CD4-positive, alpha-beta T cell treated with Interleukin-21 for 1 hour (primary cell): ENCODE measurements at places on chromosomes 6 and 20.

DNA sequence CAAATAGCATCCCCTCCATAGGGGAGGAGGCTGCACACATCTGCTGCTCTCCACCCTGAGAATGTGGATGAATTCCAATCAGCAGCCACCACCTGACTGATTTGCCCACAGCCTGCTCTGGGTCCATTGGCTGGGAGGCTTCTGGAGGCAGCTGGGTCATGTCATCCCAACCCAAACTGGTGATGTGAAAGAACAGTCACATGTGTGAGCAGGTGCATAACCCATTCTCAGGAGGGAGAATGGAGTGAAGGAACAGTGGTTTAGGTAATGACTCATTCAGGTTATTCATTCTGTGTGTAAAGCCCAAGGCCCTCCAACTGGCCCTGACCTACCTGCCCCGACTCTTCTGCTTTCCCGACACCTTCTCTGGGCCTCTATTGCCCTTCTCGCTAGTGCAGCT lies 90.9 kb upstream of the GCM1 start:
- DNase-seq = no peak

DNA sequence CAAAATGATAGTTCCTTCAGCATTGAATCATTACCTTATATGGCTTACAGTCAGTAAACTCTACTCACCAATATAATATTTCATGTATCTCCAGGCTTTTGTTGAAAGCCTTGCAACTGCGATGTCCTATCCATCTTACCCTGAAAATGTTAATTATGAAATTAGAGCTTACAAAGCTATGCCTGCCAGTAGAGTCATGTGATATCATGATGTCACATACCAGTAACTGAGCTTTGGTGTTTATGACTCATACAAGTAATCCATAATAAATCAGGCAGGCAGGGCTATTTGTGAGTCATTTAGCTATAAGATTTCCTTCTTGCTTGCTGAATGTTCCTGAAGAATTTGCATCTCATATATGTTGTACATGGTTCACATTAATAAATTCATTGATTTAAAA lies 44.9 kb upstream of the FAM83B start:
- no peak for DNase-seq

DNA sequence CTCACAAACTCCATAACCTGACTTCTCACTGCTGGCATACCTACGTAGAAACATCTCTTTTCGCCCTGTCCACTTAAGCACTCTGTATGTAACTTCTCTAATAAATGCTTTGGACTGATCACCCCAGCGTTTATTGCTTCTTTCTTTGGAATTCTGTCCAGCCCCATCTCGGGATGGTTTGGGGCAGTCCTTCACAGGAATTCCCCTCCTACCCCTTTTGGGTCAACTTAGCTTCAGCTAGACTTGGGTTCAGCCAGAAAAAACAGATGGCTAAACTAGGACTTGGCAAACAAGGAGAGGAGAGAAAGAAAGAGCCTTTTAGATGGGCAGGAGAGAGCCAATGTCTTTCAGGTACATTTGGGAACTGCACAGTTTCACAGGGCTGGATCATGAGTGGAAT lies 3.9 kb upstream of the LTV1 start:
- DNase-seq = no peak

- no peak for DNase-seq
Observed at GRCh38 chr6:30802731-30803130, 58.4 kb upstream of the IER3 start.

DNA sequence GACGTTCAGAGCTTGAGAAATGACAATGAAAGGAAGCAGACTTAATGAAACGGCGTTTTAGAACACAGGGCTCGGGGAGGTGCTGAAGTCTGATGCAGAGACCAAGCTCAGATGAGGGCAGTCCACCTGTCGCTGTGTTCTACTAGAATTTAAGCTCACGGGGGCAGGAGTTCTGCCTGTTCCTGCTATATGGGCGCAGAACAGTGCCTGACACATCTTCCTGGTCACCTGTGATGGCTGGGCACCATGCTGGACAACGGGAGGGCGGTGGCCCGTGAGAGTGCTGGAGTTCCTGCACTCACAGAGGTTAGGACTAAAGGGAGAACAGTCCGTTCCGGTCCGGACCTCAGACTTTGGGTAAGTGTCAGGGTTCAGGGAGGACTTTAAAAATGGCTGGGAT lies 130.6 kb downstream of the ERMARD start:
- DNase-seq = no peak

DNA sequence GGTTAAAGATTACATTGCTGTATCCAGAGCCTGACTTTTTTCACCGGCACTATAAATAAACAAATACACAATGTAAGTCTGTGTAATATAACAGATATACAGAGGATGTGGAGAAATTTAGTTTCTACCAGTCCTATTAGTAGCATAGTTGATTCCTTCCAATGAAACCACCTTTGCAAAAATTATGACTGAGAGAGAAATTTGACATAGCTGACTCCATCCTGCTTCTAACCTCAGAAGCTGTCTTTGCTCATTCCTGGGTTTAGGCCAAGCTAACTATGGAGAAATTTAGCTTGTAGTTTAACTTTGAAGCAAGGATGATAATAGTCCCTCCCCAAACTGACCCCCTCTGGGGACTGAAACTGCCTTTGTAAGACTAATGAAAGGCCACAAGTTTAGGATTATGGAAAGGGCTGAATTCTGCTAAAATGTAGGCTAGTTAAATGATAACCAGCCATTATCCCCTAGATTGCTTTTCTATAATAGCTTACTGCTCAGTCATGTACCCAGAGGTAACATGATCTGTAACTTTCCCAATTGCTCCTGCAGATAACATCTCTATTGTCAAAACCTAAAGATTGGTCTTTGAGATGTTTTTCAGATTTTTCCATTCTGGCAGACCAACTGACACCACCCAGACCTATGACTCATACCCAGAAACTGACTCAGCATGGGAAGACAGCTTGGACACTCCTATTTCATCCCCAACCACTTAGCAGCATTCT lies 172.8 kb upstream of the ARG1 start:
- DNase-seq = no peak

DNA sequence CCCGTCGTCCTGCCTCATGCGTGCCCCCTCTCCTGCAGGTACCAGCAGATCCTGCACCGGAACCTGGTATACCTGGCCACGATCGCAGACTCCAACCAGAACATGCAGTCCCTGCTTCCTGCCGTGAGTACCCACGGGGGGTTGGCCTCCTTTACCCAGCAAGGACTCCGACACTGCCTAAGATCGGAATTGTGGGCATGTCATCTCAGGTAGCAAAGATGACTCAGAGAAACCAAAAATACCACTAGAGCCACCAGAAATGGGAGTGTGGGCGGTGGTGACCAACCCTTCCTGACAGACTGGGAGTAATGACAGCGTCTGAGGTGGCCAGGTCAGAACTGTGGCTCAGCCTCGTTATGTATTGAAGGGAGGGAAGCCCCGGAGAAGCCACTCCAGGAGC lies 16.3 kb downstream of the SS18L1 start:
- DNase-seq = no peak

GRCh38 chr6:127164565-127164964 lies 46.1 kb downstream of the RSPO3 start:
- no peak for DNase-seq

GRCh38 chr6:48426636-48427035 lies 315.6 kb upstream of the PTCHD4 start:
- no peak for DNase-seq

- DNase-seq = no peak
Observed at GRCh38 chr6:129476248-129476564, 233.8 kb downstream of the ARHGAP18 start.

- DNase-seq = no peak
Observed at GRCh38 chr20:16230402-16230801, 342.8 kb downstream of the KIF16B start.

- no peak for DNase-seq
Observed at GRCh38 chr6:150169609-150170008, 26.8 kb downstream of the PPP1R14C start.

- DNase-seq = no peak
Observed at GRCh38 chr6:106145741-106146227, 59.6 kb downstream of the PRDM1 start.

- DNase-seq = no peak
Observed at GRCh38 chr20:17810062-17810631, 110.4 kb downstream of the BANF2 start.

- DNase-seq = no peak
Observed at GRCh38 chr6:168600381-168600780, 159.4 kb downstream of the SMOC2 start.

- DNase-seq = no peak
Observed at GRCh38 chr6:158554611-158555361, 5.1 kb upstream of the TMEM181 start.

DNA sequence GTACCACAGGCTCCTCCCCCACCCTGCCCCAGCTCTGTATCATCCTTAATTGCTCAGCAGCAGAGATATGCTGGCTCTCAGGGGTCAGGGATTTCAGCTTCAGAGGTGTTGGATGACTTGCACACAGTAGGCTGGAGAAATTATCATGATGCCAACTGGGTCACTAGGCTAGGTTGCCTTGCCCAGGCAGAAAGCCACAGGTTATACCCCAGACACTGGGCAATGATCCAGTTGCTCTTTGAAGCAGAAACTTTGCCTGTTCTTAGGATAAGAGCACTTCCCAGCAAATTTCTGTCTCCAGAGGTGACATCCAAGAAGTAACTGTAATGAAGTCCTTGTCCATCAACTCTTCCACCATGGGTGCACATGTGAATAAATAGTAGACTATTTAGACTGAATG lies 38.3 kb upstream of the SCML4 start:
- DNase-seq = no peak

DNA sequence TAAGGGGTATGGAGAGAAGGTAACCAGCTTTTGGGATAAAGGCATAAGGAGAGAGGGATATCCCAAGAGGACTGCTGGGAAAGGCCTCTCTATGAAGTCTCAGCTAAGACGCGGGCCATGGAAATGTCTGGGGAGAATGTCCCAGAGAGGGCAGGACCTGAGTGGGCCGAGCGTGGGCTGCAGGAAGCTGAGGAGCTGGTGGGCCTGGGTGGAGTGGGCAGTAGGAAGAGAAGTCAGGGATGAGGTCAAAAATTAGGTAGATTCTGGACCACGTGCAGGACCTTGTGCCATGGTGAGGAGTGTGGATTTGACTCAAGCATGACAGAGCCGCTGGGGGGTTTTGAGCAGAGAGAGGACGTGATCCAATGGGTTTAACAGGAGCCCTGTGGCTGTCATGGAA lies 66.5 kb upstream of the SULF2 start:
- DNase-seq = no peak

DNA sequence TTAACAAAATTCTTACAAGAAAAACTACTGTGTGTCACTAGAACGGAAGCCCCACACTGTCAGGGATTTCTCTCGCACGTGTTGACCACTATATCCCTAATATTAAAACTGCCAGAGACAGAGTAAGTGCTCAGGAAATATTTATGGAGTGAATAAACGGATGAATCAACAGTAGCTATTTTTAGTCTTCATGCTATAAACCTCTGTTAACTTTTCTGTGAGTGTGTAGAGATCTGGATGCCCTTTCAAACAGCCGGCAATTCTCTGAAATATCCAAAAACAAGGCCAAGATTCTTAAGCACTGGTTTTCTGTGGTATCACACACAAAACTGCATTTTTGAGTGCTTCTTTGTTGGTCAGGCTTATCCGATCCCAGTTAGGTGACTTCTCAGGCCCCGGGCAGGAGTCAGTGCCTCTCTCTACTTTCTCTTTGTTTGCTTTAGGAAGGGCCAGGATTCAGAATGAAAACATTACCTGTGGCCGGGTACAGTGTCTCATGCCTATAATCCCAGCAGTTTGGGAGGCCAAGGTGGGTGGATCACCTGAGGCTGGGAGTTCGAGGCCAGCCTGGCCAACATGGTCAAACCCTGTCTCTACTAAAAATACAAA lies 15.7 kb downstream of the ATP9A start:
- DNase-seq = no peak

DNA sequence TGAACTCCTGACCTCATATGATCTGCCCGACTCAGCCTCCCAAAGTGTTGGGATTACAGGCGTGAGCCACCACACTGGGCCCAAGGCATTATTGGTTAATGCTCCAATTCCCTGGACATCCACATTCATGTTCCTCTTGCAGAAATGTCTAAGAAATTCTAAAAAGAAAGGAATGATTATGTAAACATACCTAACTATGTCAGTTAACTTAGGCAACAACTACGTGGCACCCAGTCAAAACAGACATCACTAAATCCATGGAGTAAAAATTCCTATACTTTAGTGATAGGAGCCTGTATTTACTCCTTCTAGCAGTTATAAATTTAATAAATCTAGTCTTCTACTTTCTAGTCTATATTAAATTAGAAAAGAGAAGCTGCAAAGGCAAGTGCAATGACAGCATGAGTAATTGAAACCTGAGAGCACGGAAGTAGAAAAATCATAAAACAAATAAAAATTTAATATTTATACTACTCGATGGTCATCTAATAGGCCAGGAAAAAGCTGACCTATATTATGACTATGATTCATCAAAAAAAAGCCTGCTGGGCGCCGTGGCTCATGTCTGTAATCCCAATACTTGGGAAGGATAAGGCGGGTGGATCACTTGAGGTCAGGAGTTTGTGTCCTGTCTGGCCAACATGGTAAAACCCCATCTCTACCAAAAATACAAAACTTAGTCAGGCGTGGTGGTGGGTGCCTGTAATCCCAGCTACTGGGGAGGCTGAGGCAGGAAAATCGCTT lies 4.2 kb downstream of the AHI1 start:
- DNase-seq = no peak

DNA sequence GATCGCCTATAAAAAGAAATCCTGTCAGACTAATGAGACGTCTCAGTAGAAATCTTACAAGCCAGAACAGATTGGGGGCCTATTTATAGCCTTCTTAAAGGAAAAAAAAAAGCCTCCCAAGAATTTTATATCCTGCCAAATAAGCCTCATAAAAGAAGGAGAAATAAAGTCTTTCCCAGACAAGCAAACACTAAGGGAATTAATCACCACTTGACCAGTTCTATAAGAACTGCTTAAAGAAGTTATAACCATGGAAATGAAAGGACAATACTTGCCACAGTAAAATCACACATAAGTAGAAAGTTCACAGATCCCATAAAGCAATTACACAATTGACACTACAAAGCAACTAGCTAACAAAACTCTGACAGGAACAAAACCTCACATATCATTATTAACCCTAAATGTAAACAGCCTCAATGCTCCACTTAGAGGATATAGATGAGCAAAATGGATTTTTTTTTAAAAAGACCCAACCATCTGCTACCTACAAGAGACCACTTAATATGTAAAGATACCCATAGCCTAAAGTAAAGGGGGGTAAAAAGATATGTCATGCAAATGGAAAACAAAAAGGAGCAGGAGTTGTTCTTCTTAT lies 13.4 kb downstream of the SLC22A16 start:
- no peak for DNase-seq

GRCh38 chr6:145044641-145045246 lies 690.6 kb downstream of the EPM2A start:
- no peak for DNase-seq

DNA sequence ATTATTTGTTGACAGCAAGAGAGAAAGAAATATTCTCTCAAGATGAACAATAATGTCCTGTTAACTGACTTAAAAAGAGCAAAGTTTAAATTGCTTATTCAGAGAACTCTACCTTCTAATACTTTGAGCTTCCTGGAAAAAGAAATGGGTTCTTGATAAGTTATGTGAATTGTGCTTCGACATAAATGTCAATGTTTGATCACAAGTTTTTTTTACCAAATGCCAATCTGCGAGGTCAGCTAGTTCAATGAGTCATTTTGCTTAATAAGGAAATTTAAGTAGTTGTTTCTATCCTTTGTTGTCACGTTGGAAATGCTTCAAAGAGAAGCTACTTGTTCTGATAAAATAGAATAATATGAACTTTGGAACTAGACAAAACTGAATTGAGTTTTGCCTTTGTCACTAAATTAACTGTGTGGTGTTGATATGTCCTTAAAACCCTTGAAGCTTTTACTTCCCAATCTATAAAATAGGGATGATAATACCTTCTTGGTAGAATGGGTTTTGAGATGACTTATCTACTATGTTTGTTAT lies 642.1 kb upstream of the FLRT3 start:
- DNase-seq = no peak

- DNase-seq = no peak
Observed at GRCh38 chr20:1105599-1106194, 12.7 kb upstream of the PSMF1 start.
